Activated T-helper 9 cell treated with anti-CD3 and anti-CD28 coated beads, Interleukin-2, amount 50 U/mL, for 16 hours (primary cell): ENCODE measurements at places on chromosomes 3 and 15.

- no peak for DNase-seq
These were observed 21.2 kb upstream of the PIGZ start for GRCh38 chr3:196989721-196990262.

DNA sequence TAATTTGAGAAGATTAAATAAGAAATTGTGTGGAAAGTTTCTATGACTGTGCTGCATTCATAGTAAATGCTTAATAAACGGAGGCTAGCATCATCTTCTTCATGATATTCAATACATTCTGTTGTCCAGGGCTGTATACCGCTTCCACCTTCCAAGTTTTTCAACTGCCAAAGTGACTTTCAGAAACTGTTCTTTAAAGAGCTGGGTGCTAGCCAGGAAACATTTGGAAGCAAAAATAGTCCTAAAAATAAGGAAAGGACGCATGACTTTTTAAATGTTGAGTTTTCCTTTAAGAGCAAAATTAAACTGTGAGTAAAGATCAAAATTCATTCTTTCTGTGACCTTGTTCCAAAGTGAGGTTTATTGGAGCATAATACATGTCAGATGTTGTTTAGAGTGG, 9.4 kb upstream of the ERC2 start:
- DNase-seq: no peak

DNA sequence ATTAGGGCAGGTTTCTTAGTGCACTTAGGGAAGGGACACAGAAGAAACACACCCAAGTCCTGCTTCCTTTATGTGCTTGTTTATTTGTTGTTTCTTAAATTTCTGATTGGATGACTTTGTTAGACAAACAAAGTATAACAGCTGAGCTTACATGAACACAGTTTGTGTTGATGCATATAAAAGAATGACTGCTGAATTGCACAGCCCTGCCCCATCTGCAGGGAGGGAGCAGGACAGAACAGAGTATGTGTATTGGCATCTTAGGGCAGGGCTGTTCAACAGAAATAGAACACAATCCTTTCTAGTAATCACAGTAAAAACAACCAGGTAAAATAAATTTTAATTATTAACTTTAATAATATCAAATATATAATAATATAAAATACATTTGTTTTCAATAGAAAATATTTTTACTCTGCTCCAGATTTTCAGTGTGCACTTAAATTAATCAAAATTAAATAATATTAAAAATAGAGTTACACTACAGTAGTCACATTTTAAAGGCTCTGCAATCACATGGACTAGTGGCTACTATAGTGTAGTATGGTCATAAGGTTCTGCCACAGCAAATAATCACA, 198.4 kb downstream of the ZNF621 start:
- DNase-seq: no peak

DNA sequence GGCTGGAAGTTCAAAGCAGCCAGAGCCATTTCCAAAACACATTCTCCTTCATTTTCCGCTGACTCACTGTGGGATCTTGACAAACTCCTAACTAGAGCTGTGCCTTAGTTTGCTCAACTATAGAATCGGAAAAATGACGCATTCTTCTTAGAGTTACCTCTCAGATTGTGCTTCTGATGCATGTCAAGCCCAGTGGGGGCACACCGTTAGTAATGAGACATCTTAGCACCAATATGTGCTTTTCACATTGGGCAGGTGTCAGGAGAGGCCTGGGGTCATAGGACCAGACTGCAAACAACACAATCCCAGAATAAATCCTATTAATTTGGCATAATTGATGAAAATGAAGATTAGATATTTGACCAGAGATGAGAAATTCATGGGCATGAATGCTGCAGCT, 71.3 kb upstream of the UBE3A start:
- DNase-seq: no peak

DNA sequence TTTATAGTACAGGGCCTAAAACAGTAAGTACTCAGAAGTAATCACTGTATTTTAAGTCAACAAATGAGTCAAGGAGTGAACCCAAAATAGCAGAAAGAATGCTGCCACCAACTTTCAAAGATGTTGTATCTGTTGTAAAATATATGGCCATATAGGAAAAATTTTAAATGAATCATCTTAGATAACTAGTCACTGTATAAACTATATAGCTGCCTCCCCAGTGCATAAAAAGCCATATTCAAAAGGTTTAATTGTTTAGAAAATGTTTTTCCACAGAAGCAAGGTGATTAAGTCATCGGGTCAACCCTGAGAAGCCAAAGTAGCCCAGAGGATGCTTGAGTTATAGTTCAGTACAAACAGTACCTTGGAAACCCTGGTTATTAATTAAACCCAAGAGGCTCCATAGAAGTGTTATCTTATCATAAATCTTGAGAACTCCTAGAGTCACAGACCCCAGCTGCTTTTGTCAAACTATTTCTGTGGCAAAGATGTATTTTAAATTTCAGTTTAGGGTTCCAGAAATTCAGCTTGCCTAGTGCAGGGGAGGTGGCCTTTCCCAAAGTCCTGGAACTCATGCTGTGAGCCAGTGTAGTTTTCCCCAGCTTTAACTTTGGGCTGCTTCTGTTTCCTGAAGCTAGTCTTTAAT, 39.2 kb downstream of the MBNL1 start:
- DNase-seq: no peak

DNA sequence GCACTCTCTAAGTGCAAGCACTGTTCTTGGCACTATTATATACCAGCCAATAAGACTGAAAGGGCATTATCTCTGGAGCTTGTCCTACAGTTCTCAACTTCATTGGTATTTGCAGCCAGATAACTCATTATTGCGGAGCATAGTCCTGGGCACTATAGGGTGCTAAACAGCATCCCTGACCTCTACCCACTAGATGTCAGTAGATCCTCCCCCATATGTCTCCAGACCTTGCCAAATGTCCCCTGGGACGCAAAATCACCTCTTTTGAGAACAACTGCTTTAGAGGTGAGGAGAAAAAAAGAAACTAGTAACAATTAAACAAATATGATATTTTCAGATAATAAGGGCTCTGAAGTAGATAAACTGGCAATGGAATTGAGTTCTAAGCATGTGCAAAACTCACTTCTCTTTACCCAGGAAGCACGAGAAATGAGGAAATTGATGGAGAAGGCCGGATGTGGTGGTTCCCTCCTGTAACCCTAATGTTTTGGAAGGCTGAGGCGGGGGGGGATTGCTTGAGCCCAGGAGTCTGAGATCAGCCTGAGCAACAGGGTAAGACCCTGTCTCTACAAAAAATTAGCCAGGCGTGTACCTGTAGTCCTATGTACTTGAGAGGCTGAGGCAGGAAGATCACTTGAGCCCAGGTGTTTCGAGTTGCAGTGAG, 61.4 kb downstream of the FRMD4B start:
- DNase-seq: no peak

DNA sequence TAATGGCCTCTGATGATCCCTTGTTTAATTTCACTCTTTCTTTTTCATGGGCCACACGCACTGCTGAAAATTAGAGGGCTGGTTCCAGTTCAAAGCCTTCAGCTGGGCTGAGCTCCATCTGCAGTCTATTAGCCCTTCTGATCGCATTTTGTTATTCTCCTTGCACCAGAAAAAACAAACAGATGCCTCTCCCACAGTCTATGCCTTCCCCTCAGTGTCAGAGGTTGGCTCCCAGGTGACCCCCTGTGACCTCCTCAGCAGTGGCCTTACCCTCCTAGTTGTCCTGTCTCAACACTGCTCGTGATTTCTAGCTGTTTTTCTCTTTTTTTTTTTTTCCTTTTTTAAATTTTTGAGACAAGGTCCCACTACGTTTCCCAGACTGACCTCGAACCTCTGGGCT, 77.1 kb upstream of the PRTG start:
- DNase-seq: no peak

DNA sequence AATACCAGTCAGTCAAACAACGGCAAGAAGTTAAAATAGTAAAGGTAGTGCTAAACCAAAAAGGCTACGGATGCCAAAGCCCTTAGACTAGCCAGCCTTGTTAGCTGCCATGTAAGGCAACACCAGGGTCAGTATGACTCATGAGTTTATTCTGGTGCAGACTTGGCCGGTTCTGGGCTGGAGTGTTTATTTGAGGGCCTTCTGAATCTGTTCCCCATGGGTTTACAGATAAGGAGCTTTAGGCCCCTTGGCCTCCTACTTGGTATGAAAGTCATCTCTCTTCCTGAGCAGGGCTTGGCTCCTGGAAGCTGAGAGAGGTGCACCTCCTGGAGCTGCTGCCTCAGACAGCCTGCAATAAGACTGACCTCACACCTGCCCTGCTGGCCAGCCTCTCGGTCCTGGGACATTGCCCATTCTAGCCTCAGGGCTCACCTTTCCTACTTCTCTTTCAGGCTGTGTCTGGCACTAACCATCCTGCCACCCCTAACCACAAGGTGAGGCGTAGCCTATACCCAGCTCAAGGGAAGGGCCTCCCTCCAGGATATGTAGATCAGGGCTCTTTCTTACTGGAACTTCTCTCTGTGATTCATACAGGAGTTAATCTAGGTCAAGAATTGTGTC, 10.4 kb upstream of the RTP1 start:
- DNase-seq: no peak

GRCh38 chr15:66955871-66956585, 109.4 kb upstream of the SMAD3 start:
- no peak for DNase-seq

- no peak for DNase-seq
These were observed 4.9 kb downstream of the USP3 start for GRCh38 chr15:63509056-63509954.

DNA sequence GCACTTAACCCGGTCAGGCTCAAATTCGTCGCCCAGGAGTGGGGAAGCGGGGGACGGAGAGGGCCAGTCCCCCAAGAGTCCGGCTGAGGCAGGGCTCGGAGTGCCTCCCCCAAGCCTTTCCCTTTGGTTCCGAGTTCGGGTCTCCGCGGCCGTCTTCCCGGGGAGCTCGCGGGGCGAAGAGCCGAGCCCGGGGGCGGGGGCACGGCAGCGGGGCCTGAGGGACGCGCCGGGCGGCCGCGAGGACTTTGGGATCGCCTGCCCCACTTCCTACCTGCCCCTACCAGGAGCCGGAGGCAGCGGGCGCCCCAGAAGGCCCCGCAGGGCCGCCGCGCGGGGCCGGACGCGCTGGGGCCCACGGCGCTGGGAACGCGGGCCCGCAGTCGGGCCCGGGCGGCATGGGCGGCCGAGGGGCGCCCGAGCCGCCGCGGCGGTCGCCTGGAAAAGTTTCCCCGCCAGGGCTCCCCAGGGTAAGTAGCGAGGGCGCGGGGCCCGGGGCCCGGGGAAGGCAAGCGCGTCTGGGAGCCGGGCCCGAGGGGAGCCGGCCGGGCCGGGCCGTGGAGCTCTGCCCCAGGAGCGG, 2.8 kb downstream of the FURIN start:
- DNase-seq: no peak

- DNase-seq: no peak
These were observed 24.5 kb downstream of the PLXNB1 start for GRCh38 chr3:48405343-48405881.

DNA sequence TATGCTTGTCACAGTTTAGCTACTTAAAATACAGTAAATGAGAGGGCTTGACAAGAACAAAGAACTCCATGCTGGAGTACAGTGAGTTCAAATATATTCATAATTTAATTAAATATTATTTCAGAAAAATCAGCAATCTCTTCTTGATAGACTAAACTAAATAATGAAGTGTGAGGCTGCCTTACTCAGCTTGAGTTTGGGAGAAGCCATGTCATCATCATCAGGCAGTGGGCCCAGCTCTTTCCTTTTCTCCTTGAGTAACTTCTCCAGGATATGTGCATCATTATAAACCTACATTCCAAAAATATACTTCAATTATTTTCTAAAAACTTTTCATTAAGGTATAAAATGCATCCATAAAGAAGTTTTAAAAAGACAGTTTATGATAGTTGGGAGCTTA, 70.5 kb downstream of the PBRM1 start:
- DNase-seq: no peak

DNA sequence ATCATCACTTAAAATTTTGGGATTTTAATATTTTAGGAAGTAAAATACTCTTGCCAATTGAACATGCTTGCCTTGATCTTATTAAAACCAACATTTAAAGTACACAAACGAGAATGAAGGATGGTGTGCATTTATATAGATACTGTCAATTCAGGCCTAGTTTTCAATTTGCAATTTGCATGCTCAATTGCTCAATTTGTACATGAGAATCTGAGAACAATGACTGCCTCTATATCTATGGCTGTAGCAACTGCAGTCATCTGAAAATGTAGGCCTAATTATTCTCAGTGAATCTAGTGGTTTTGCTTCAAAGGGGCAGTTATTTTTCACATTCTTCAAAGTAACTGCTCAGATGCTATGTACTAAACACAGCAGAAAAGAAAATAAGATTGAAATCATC, 18.8 kb downstream of the ZBBX start:
- DNase-seq: no peak

DNA sequence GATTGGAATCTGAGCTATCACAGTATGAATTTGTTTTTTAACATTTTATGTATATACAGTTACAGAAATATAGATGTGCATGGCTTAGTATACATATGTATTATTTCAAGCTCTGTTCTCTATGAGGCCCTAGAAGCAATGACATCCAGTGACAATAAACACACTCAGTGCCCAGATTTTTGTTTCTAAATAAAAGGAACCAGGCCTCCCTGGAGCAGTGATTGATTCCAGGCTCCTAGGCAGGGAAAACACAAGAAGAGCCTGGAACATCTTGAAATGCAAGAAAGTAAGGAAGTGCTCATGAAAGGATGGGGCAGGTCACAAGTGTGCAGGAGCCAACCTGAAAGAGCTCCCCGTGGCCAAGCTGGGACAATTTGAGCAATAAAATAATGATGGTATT, 18.5 kb upstream of the CGNL1 start:
- DNase-seq: no peak

DNA sequence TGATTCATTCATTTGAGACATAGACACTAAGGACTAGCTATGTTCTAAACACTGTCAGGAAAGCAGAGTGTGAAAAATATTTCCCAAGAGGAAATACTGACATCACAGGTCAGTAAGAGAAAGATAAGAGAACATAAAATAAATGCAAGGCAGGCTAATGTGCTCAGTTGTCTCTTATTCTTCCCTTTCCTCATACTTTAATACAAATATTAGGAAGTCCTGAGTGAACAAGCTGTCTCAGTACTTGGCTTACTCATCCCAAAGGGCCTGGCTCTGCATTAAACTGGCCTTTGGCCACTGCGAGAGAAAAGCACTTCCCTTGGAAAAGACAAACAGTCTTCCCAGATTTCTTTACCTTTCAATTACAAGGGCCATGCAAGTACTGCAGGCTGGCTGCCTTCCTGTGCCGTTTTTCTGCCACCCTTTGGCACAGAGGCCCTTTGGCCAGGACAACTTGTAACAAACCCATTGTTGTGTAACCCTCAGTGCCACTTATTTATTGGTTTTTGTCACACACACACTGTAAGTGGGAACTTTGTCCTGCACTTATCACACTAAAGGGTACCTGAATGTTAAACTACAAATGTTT, 31.7 kb downstream of the EDC3 start:
- no peak for DNase-seq

DNA sequence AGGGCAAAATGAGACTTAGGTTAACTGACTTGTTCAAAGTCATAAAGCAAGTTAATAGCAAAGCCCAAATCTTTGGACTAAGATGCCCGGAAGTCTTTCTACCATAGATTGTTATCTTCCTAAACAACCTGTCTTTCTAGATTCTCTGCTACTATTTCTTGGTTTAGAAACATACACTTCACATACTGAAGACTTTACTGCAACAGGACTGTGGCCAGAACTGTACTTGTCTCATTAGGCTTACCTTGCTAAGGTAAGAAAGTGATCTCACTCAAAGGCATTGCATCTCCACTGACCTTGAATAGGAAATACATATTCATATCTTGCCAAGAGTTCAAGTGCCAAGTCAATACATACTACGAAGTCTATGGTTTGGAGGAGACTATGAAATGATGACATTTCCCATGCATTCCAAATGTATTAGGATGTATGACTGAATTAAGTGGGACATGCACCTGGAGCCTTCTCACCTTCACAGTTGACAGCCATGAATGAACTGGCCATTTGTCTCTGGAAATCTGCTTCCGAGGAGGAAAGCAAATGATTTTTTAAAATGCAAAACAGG, 5.0 kb downstream of the ZDHHC3 start:
- no peak for DNase-seq
